A549 (cell line): ENCODE measurements at places on chromosomes 3 and 15. TPM values are rescaled to one million over a fixed set of nuclear protein-coding genes. Genes with fewer than 3 reads are reported as not detected.

The CHCHD4 gene
- 35.1 to 37.6 TPM (median 37.3 TPM) in 3 replicates for polyA plus RNA-seq

- no peak for DNase-seq
These were observed 22.3 kb upstream of the SMCO1 start for GRCh38 chr3:196537319-196537984.

GRCh38 chr3:38632989-38633388 lies 16.5 kb downstream of the SCN5A start:
- no peak for DNase-seq

The TRPC1 gene
- 10.1 to 11.8 TPM (median 10.3 TPM) in 3 replicates for polyA plus RNA-seq

DNA sequence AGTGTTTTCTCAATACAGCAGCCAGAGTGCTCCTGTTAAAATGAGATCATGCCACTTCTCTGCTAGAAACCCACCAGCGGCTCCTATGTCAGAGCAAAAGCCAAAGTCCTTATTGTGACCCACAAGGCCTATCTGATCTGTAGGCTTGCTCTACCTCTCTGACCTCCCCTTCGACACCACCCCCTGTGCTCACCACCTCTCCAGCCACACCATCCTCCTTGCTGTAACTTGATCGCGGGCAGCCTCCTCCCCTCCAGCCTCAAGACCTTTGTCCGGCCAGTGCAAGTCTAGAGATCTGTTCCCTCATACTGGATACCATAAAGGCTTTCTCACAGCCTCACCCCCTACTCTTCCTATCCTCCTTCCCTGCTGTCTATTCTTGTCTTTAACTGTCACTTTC lies 1.9 kb upstream of the IGDCC4 start:
- no peak for DNase-seq

The ZNF148 gene
- polyA plus RNA-seq: 9.5 to 11.3 TPM (median 9.9 TPM) in 3 replicates

DNA sequence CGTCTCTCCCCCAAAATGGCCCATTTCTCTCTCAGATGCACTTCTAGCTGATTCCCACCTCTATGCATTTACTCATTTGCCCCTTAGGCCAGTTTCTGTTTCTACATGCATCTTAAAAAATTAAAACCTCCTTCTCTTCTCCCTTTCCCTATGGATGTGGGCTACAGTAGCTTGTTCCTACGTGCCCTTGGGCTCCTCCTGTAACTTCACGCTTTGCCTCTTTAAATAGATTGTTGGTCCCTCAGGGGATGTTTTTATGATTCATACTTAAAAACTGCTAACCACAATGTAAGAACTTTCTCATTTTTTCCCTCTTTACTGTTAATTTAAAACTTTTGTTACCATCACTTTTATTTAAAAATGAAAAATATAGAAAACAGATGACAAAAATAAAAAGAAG lies 185.6 kb upstream of the MRPL3 start:
- DNase-seq: no peak

DNA sequence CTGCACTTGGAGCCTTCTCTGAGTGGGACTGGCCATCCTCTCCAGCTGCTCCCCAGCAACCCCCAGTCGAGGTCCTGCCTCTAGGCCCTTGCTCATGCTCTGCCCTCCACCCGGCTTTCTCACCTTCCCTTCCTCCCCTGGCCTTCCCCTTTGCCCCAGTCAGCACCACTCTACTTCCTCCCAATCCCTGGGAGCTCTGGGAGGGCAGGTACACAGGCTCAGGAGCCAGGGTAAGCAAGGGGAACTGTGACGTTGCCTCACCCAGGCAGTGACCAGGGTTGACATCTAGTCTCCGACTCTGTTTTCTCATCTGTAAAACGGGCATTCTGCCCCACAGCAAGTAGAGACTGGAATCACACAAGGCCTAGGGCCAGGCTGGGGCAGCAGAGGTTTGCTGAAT lies 66.6 kb upstream of the TMEM115 start:
- no peak for DNase-seq

DNA sequence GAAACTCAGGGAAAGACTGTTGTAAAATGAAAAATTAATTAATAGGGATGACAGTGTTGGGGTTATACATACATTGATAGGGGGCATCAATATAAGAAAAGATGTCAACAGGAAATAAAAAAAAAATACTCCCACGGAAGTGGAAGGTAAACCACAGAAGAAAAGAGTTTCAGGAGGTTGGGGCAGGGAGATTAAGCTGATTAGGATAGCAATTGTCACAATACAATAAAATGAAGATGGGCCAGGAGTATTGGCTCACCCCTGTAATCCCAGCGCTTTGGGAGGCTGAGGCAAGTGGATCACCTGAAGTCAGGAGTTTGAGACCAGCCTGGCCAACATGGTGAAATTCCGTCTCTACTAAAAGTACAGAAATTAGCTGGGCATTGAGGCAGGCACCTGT lies 536.1 kb downstream of the AGBL1 start:
- DNase-seq: no peak

The CHRM5 gene
- not detected in 3 replicates for polyA plus RNA-seq

GRCh38 chr3:11589706-11590105 lies 54.0 kb downstream of the VGLL4 start:
- no peak for DNase-seq

DNA sequence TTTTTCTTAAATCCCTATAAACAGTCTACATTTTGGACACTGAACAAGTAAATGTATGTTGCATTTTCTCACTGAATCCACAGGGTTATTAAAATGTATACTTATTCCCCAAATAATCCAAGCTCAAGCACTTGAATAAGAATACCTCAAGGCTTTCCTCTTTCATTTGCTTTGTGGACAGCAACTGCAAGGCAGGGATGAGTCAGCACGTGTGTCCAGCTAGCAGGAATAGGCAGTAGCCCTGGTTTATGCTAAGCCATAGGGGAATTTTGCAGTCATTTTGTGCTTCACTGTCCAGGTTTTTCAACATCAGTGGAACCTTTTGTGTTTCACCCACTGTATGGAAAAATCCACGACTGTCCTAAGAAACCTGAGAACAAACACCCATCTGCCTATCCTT lies 96.7 kb upstream of the KCNMB2 start:
- DNase-seq: peak; percentile 31

The TRPM1 gene
- not detected in 3 replicates for polyA plus RNA-seq

DNA sequence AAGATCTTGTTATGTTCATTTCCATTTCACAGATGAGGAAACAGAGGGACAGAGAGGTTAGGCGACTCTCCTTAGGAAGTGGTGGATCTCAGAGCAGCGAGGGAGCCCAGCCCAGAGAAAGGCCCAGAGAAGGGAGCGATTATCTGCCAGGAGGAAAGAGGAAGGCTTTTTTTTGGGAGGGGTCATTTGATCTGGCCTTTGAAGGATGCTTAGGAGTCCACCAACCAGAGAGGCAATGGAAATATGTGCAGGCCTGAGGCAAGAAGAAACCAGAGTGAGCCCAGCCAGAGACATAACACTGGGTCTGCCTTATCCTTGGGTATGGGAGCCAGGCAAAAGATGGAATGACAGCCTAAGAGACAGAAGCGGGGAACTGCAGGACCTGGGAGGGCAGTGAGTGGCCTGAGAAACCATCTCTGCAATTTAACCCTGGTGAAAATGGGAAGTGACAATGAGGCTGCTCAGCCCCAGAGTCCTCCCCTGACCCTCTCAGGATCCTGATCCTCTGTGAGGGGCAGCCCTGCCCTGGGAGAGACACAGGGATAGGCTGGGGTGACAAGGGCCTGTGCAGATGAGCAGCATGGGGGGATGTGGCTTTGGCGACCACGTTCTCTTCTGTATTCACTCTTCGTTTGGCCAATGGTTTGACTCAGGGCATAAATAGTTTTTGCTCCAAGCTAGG lies 163.2 kb downstream of the WNT7A start:
- no peak for DNase-seq

DNA sequence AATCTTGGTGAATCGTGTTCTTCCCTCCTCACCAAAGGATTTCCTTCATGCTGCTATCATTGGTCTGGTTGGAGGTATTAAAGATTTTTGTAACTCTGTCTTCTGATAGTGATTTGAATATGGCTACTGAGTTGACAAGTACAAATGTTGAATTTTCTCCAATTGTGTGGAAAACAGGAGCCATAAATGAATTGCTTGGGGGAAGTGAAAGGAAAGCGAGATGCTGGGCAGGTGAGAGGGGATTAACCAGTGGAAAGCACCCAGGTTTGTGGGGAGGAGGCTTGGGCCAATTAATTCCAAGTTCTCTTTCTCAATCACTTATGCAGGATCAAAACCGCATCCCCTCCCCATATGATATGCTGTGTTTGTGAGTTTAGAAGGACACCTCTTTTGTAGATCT lies 372.5 kb downstream of the IL20RB start:
- no peak for DNase-seq

The FBLN2 gene
- polyA plus RNA-seq: 1.6 to 2.7 TPM (median 2.6 TPM) in 3 replicates

DNA sequence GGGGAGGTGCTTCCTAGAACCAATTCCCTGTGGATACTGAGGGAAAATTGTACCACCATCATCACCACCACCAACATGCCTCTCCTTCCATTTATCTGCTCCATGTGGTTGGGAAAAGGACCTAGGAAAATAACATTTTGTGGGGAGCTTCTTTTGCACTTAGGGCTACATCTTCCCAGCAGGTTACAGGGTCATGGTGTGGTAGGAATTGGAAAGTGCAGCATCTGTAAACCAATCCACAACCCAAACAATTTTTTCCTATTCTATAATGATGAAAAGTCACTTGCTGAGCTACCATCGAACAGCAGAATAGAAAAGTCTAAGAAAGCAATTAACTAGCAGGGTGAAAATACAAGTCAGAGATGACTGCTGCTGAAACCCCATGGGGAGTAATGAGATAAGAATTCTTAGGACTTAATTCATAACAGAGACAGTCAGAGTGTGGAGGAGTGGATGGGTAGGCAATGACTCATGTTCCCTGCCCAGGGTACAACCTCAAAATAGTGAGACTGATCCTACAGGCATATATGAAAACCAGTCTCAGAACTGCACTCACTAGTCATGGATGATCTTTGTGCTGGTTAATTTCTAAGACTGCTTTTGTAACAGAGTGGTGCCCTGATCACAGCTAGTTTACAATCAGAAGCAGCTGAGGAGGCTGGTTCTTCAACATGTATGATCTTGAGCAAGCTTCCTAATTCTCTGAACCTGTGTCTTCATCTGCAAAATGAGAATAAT lies 38.1 kb upstream of the LEKR1 start:
- peak; percentile 60 for DNase-seq

The SNTN gene
- not detected in 3 replicates for polyA plus RNA-seq

- peak; percentile 44 for DNase-seq
These were observed 202.8 kb upstream of the MRPL3 start for GRCh38 chr3:131705558-131706051.

The EHD4 gene
- polyA plus RNA-seq: 8.2 to 9.6 TPM (median 8.9 TPM) in 3 replicates

DNA sequence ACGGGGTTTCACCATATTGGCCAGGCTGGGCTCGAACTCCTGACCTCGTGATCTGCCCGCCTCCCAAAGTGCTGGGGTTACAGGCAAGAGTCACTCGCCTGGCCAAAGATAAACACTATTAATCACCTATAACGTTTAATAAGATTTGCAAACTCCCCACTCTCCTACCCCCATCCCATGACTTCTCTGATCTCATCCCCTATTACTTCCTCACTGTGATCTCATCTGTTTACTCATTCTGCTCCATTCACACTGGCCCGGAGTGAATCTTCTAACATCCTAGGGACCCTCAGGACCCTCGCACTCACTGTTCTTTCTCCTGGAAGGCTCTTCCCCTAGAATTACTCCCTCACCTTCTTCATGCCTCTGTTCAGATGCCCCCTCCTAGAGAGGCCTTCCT lies 78.9 kb downstream of the DGKG start:
- DNase-seq: no peak

DNA sequence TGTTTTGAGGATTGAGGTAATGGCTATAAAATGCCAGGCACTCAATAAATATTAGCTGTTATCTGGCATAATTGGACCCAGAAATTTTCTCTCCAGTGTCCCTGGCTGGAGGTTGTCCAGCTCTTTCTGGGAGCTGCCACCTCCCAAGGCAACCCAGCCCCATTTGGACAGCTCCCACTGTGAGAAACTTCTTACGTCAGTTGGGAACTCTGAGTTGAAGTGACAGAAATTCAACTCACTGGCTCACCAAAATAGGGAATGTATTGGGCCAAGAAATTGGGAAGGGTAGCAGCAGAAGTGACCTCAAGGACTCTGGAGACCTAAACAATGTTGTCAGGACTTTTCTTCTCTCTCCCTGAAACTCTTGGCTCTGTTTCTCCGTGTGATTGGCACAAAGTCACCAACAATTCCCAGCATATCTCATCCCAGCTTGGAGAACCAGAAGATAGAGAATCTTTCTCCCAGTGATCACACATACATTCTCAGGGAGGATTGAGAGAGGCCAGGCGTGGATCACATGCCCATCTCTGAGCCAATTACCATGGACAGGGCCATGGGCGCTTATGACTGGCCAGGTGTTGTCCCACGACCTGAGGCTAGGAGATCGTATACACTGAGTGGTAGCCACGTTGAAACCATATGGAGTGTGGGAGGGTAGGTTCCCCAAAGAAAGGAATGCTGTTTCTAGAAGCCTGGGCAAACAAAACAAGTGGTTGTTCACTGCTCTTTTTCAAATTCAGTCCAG lies 22.5 kb upstream of the HCN4 start:
- no peak for DNase-seq

GRCh38 chr3:16504692-16505091 lies 8.8 kb downstream of the RFTN1 start:
- DNase-seq: no peak

DNA sequence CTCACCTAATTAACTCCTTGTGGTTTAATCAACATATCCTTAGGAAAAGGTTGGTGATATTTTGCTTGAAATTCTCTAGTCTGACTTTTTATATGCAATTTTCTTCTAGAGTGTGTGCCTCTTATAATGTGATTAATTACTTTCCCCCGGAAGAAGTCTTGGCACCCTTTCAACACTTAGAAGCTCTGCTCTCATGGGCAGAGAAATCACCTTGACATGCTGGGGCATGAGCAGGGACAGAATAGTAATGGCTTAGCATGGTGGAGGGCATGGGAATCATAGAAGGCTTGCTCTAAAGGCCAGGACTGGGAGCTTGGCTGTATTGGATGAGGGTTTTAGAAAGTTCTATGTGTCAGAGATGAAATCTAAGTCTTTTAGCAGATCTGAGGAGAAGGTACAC lies 293.5 kb downstream of the AGBL1 start:
- DNase-seq: no peak

DNA sequence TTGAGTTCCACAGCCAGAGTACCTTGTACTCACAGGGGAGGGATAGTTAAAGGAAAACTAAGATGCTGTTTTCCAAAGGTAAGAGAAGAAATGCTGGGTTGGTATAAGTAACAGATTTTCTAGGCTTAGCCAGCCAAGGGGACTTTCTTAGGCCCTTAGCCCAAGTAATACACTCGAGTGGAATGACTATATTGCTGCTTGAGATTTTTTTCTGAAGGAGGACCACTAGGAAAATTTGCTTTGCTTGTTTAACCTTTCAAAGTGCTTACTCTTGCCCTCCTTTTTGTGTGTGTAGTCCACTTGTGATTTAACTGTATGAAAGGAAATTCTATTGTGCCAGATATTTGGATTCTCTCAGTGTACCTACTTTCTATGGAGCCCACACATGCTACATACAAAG lies 50.5 kb downstream of the IL5RA start:
- DNase-seq: no peak

- no peak for DNase-seq
These were observed 451.8 kb upstream of the NPAP1 start for GRCh38 chr15:24223739-24224138.

DNA sequence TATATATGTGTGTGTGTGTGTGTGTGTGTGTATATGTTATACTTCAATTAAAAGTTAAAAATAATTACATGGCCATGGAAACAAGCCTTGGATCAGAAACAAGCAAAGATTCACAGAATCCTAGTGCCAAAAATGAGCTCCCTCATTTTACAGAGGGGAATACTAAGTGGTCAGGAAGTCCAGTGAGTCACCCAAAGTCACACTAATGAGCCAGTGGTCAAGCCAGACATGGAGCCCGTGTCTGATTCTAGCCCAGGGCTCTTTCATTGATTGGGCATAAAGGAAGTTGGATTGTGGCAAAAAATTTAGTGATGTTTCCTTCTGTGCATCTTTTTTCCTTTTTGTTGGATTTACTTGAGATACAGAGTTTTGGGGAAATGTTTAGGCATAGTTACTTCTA lies 152.5 kb upstream of the NPHP3 start:
- no peak for DNase-seq

The CPA3 gene
- not detected in 3 replicates for polyA plus RNA-seq
